Stimulated activated CD8-positive, alpha-beta memory T cell treated with anti-CD3 and anti-CD28 coated beads, Interleukin-15, amount 100 ng/mL, for 4 hours (primary cell): ENCODE measurements at places on chromosomes 7 and 10.
A peak's percentile ranks its signal among the peaks of the same experiment; 100 is the strongest.

DNA sequence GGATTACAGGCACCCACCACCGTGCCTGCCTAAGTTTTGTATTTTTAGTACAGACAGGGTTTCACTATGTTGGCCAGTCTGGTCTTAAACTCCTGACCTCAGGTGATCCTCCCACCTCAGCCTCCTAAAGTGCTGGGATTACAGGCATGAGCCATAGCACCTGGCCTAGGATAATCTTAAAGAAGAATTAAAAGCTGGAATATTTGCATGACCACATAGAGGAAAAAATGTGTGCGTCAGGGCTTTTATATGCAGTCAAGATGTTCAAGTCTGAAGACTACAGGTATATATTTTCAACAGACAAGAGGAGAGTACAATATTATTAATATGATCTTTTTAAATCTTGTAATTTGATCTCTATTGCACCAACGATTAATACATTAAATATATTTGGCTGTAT is 39.5 kb downstream of the GNG11 start:
- DNase-seq: no peak

DNA sequence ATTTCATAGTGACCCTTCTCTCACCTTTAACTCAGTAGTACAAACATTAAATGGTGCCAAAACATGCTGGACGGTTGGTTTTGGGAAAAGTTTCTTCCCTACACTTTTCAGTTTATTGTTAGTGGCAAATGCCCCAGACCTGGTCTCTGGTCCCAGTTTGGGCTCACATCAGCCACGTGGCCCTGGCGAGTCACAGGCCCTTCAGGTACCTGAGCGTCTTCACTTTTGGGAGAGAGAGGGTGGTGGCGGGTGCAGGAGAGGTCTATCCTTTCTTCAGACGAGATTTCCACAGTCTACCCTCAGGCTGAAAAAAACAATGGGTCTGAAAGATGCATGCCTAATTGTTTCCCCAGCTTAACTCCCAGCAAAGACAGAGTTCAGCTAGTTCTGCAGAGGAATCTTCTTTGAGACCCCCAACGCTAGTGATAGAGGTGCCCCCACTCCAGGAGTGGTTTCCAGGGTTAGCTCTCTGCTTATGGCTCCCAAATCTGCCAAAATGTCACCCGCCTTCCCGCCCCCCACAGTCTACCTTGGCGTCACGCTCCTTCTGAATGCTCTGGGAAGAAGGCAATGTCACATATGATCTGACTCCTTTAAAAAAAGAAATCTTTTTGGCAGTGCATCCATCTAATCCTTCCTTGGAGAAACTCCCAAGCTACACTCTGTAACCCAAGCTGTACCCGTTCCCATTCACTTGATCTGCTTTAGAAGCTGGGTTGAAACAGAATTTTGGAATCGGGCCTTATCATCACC is 384.8 kb upstream of the FOXK1 start:
- no peak for DNase-seq

GRCh38 chr10:113895018-113895417 is 40.6 kb downstream of the NHLRC2 start:
- DNase-seq: no peak

DNA sequence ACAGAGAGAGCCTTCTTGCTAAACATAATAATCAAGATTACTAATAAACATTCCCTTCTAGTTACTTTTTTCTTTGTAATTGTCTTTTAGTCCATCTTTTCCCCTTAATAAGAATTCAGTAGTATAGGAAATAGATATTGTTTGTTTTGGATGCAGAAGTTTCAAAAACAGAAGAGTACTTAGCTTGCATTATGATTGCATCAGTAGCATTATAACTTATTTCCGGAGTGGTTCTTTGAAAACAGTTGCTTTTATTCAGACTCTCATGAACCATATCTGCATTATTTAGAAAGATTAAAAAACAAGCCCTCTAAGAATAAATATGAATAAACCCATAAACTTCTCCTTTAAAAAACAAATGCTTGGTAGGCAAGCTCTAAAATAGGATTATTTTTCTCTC is 34.0 kb upstream of the DKK1 start:
- no peak for DNase-seq

DNA sequence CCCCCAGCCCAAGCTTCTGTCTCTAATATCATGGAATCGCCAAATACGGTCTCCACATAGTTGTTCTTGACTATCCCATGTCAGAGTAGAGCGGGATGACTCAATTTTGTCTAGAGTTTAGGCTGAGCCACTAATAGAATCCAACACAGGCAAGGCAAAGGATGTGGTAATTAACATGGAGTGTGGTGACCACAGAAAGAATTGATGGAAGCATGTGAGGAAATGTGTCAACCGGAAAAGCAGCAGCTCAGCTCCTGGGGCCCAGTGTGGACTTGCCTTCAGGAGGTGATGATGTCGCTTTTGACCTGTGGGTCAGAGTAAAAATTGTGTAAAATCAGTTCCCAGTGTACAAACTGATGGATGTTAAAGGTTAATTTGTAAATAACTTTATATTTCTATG is 139.3 kb upstream of the KLF6 start:
- no peak for DNase-seq

DNA sequence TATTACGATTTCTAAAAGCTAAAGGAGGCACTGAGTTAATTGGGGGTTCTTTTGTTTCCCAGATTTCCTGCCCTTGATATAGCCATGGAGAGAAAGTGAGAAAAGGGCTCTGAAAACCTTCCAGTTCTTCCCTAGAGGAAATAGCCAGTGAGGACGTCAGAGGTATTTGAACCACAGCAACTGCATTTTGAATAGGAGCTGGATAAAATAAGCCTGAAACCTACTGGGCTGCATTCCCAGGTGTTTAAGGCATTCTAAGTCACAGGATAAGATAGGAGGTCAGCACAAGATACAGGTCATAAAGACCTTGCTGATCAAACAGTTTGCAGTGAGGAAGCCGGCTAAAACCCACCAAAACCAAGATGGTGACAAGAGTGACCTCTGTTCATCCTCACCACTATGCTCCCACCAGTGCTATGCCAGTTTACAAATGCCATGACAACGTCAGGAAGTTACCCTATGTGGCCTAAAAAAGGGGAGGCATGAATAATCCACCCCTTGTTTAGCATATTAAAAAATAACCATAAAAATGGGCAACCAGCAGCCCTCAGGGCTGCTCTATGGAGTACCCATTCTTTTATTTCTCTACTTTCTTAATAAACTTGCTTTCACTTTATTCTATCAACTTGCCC is 85.1 kb upstream of the FRMD4A start:
- DNase-seq: no peak

DNA sequence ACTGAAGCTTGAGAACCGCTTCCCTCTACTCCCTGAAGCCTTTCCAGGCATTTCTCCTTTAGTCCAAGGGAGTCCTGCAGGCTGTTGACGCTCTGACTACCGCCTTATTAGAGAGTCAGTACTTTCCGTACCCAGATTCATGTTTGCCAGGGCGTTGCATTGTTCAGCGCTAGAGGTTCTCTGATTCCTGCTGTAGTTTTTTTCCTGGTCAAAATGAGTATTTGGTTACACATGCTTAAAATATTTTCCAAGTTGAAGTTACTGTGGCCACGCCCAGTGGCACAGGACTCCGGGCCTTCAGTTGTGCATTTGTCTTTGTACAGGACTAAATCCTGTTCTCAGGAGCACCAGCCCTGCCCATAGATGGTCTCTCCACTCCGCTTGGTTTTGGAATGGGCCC is 7.9 kb downstream of the MTURN start:
- no peak for DNase-seq

DNA sequence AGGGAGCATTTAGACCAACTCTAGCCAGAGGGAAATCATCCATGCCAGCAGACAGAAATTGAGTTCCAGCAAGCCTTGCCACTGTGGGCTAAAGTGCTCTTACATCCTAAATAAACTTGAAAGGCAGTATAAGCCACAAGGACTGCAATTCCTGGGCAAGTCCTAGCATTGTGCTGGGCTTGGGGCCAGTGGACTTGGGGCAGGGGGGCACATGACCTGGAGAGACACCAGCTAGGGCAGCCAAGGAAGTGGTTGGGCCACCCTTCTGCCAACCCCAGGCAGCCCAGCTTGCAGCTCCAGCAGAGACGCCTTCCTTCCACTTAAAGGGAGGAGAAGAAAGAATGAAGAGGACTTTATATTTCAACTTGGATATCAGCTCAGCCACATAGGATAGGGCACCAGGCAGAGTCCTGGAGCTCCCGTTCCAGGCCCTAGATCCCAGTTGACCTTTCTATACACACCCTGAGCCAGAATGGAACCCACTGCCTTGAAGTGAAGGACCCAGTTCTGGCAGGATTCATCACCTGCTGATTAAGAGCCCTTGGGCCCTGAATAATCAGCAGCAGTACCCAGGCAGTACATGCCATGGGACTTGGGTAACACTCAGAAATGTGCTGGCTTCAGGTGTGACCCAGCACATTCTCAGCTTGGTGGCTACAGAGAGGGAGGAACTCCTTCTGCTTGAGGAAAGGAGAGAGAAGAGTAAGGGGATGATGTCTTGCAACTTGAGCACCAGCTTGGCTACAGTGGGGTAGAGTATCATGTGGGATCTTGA is 153.0 kb downstream of the GNAI1 start:
- DNase-seq: no peak

- DNase-seq: peak; percentile 55
These were observed 10.7 kb downstream of the APBB1IP start for GRCh38 chr10:26448706-26449435.

DNA sequence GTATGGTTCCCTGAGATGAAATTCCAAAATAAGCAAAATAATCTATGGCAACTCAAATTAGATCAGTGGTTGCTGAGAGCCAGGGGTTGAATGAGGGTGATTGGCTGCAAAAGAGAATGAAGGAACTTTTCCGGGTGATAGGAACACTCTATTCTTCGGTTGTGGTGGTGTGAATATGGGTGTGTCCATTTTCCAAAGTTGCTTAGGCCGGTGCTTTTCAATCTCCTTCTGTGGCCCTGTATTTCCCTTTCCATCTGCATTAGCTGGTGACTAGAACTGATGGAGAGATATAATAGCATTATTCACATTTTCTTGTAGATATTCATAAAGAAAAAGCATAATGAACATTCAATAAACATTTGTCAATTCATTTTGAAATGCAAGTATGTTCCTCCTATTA is 382.9 kb downstream of the TFEC start:
- no peak for DNase-seq

- DNase-seq: no peak
These were observed 18.9 kb downstream of the SGMS1 start for GRCh38 chr10:50604809-50605208.

GRCh38 chr10:44961931-44962750 is 2.5 kb downstream of the RASSF4 start:
- no peak for DNase-seq

DNA sequence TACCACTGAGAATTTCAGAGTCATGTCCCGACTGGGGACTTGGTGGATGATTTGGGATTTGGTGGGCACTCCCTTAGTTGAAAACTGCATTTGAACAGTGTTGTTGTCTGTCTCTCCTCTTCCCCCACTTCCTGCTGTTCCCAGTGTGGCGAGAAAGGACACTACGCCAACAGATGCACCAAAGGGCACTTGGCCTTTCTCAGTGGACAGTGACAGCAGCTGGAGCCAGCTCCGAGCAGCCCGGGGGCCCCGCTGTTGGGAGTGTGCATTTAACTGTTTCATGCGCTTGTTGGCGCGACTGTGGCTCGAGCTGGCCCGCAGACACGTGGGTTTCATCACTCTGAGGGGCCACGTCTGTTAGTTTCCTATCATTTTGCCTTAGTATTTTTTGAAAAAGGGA is 9.7 kb downstream of the ATP5MF start:
- DNase-seq: no peak

- no peak for DNase-seq
These were observed 90.3 kb downstream of the CHN2 start for GRCh38 chr7:29284696-29285443.

DNA sequence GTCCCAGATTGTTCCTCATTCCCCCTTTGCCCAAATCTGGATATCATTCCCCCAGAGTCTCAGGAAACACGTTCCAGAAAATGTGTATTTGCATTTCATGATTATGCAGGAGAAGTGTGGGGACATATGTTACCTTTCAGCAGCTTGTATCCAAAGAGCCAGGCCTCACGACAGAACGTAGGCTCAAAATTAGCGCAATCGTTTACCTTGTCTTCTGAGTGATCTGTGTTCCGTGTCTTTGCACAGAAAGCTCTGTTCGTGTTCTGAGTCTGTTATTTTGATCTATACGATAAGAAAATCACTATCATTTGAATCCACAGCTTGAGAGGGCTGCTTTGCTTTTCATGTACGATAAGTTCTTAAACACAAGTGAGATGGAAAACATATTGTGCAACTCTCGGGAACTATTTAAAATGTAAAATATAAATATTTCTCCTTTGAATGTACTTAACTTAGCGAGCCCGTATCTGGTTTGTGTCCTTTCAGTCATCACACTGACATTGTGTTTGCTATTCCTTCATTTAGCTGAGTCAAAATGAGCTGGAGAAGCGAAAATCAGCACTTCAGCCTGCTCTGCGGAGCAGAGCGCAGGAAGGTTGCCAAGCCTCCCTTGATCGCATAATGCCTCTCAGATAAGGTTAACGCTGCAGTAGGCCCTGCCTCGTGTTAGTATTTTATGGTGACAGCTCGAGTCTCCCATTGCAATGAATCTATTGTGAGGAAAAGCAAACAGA is 80.2 kb upstream of the CACNB2 start:
- no peak for DNase-seq

DNA sequence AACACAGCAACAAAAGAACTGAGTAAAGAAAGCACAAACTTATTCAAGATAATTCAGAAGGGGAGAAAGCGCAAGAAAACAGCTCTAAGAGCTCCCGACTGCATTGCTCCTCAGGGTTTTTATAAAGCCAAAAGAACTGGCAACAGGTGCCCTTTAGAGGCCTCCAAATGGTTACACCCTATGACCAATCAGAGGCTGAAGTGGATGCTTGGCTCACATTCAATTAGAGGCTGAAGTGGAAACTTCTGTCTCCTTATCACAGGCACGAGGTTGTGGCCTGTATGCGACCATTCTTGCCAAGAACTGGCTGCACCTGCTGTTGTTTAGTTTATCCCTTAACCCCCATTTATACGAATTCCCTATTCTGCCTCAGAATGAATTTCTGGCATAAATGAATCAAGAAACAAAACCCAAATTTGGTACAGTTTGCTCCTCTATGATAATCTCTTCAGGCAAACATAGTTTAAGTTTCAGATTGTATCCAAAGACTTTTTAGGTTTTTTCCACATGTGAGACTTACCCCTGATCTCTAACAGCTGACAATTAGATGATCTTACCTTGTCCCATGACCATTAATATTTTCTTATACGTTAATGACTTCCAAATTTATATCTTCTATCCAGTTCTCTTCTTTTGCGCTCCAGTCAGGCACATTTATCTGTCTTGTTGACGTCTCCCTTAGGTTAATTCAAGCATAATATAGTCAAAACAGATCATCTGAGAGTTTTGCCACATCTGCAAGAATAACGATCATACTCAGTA is 504.8 kb downstream of the NXPH1 start:
- DNase-seq: no peak

DNA sequence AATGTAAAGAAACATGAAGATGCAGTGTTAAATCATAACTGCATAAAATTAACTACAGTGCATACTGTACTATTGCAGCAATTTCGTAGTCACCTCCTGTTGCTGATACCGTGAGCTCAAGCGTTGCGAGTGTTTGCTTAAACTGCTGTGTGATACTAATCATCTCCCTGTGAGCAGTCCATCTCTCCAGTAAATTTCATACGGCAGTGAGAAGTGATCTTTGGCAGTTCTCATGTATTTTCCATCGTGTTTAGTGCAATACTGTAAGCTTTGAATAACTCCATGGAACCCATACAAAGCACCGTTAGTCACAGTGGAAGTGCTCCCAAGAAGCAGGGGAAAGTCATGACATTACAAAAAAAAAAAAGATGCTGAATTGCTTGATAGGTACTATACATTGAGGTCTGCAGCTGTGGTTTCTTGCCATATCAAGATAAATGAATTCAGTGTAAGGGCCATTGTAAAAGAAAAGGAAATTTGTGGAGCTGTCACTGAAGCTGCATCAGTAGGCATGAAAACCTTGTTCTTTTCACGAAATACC is 360.4 kb downstream of the EXOC4 start:
- DNase-seq: no peak
